Central memory CD4-positive, alpha-beta T cell (primary cell): ENCODE measurements at places on chromosomes 11 and 22.

- no peak for DNase-seq
Observed at GRCh38 chr11:34056672-34057071, 5.1 kb downstream of the CAPRIN1 start.

GRCh38 chr11:17611503-17612220, 64.6 kb downstream of the OTOG start:
- DNase-seq, result no peak

DNA sequence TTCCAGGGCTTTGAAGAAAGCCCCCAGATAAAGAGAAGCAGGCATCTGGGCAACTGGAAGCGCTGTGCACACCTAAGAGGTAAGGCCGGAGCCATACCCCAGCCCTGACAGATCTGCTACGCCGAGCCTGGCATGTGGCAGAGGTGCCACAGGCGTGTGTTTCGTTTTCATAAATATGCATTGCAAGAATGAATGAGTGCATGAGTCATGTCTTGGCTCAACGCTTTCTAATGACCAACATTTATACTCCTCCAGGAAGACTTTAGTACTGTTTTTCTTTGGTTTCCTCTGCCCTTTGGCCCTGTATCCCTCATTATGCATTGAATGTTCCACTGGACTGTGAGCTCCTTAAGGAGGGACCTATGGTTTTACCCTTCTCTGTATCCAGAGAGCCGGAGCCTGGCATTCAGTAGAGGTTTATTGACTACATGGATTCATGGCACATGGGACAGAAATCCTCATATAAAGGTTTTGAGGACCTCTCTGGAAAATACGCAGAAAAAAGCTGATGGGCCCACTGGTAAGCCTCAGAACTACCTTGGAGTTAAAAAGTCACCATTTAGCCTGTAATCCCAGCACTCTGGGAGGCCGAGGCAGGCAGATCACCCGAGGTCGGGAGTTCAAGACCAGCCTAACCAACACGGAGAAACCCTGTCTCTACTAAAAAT, 38.9 kb upstream of the CSNK2A3 start:
- no peak for DNase-seq

GRCh38 chr11:117160826-117161225, 16.7 kb downstream of the PAFAH1B2 start:
- DNase-seq, result no peak

GRCh38 chr22:18044548-18045271, 20.3 kb upstream of the MICAL3 start:
- DNase-seq, result no peak

DNA sequence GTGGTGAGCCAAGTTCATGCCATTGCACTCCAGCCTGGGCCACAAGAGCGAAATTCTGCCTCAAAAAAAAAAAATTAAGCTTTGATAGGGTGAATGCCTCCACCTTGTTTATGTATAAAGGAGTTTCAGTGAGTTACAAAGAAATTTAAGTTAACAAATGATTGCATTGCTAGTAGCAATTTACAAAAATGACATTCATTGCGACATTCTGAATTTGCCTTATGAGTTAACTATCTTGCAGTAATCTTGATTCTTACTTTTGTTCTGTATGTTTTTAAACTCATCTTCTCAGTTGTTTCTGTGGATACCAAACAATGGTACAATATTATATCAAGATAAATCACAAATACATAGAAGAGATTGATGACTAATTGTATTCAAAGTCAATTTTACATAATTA, 207.0 kb downstream of the DDX10 start:
- DNase-seq, result no peak

DNA sequence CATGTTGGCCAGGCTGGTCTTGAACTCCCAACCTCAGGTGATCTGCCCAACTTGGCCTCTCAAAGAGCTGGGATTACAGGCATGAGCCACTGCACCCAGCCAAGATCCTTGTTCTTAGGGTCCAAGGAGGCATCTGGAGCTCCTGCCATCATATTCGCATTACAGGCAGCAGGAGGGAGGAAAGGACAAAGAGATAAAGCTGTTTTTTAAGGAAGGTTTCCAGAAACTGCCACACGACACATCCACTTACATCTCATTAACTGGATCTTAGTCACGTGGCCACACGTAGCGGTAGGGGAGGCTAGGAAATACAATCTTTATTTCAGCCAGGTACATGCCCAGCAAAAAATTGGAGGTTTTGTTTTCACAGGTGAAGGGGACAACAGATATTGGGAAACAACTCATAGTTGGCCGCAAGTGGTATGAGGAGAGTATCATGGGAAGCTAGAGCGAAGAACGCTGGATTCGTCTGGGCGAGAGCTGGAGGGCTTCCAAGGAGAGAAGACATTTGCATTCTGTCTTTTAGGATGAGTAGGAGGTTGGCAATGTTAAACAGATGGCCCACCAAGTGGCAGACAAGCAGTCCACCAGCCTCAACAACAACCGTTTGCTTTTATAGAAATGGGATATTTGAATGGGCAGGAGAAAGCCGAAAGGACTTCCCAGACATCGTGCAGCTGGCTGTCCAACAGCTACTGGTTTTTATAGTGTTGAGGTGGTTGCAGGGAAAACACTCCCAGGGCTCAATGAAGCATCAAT, 39.2 kb upstream of the DMC1 start:
- no peak for DNase-seq

DNA sequence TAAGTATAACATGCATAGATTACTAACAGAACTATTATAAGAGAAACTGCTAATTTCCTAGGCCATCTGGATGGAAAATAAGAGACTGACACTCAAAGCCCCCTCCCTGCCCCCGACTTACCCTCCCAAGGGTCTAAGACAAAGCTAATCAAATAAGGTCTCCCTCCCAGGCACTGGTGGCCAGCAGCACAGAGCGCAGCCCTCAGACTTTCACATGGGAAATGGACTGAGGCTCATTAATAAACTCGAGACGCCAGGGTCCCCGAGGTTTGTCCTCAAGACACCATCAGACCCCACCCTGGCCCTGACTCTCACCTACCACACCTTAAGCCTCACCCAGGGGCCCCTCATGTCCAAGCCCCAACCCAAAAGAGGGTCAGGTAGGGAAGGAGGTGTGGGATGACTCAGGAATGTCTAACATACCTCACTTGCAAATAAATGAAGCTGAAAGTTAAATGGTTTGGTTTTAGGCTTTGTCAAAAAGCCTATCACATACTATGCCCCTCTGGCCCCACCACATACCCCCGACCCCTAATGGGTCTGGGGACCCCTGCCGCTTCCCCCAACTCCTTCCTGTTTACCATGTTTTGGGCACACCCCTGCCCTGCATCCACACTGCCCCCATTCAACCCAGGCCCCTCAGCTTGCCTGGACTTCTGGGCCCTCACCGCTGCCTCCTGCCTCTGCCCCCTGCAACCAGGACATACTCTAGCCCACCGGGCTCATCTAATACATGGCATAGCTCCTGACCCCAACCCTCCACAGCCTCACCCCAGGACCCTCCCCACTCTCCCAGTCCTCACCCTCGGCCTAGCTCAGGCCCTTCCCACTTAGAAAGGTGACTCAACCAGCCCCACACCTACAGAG, 11.4 kb downstream of the ARAP1 start:
- no peak for DNase-seq

- DNase-seq, result no peak
Observed at GRCh38 chr11:126046570-126047195, 16.0 kb downstream of the CDON start.

DNA sequence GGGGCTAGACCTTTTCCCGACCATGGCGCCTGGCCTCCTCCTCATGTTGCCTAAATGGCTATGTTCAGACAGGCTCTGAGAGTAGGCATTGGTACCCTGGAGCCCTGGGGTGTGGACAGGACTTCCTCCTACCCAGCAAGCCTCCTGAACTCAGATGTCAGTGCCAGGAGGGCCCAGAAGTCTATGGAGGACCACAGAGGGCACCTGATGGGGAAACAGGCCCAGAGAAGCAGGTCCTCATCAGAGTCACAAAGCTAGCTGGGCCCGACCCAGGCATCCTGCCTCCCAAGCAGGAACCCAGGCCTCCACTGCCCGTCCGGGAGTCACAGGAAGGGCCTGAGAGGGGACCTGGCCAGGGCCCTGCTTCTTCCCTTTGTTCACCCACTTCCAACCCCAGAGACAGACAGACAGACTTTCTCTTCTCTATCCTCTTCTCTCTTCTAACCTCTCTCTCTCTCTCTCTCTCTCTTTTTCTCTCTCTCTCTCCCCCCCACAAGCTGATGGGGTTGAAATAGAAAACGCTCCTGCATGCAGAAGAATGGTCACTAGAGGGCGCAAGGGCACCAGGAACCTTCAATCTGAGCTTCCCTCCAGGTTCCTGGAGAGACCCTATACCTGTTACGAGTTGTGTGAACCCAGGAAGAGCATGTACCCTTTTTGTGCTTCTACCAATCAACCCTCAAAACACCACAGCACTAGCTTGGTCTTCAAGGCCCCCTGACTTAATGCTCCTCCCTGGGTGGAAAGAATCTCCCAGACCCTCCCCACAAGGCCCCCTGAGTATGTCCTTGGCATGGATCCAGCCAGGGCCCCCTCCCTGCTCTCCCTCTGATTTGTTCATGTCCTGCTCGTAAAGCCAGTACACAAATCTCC, 27.1 kb downstream of the ARAP1 start:
- peak; percentile 83 for DNase-seq

DNA sequence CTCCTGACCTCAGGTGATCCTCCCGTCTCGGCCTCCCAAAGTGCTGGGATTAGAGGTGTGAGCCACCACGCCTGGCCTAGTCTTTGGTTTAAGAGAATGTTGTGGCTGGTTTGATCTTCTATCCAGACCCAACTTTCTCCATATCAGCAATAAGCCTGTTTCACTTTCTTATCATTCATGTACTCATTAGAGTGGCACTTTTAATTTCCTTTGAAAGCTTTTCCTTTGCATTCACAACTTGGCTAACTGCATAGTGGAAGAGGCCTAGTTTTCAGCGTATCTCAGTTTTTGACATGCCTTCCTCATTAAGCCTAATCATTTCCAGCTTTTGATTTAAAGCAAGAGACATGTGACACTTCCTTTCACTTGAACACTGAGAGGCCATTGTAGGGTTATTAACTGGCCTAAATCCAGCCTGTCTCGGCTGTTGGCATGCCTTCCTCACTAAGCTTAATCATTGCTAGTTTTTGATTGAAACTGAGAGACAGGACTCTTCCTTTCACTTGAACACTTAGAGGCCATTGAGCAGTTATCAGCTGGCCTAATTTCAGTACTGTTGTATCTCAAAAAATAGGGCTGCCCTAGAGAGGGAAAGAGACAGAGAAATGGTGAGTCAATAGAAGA, 13.1 kb upstream of the RPL3 start:
- DNase-seq, result no peak

DNA sequence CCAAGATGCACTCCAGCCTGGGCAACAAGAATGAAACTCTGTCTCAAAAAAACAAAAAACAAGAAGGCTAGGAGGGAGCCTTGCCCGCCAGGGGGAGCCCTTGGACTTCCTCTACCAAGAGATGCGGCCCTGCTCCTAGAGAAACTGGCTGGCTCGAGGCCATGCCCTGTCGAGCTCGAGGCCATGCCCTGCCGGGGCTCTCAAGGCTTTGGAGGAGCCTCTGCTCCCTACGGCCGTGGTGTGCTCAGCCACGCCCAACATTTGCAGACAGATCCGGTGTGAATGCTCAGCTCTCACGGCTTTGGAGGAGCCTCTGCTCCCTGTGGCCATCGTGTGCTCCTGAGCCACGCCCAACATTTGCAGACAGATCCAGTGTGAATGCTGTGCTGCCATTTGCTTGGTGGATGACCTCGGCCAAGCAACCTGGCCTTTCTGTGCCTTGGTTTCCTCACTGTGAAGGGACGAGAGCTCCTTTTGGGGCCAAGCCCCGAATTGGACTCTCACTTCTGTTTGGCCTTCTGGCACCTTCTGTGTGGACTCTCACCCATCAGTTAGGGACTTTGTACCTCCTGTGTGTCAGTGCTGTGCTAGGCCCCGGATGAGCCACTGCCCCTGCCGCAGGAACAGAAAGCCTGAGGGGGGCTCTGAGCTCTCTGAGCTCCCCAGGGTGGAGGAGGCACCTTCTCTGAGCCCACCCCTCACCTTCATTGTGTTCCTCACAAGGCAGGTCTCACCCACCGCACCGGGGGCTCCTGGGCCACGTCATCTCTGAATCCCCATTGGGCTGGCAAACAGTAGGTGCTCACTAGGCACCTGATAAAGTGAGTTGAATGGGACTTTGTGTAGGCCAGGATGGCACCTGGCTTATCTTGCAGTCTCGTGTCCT, 14.1 kb downstream of the C11orf24 start:
- DNase-seq, result peak; percentile 85

DNA sequence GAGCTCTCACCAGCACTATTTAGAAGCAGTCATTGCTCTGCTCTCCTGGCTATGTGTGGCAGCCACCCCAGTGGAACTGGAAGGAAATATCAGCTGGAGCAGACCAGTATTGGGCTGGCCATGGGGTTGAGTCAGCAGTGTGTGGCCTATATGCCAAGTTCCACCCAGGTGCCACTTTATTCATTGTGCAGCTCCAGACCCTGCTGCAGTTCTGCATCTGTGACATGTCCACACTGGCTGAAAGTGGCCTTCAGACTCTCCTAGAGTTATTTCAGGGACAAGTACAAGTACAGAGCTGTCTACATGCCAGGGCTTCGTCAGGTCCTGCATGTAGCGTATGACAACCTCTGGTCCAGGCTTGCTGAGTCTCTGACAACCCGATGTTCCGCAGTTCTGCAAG, 55.2 kb downstream of the CABIN1 start:
- DNase-seq, result no peak

GRCh38 chr11:6249770-6250555, 9.7 kb upstream of the CCKBR start:
- DNase-seq, result no peak

GRCh38 chr11:82874646-82875523, 25.3 kb downstream of the PRCP start:
- no peak for DNase-seq

DNA sequence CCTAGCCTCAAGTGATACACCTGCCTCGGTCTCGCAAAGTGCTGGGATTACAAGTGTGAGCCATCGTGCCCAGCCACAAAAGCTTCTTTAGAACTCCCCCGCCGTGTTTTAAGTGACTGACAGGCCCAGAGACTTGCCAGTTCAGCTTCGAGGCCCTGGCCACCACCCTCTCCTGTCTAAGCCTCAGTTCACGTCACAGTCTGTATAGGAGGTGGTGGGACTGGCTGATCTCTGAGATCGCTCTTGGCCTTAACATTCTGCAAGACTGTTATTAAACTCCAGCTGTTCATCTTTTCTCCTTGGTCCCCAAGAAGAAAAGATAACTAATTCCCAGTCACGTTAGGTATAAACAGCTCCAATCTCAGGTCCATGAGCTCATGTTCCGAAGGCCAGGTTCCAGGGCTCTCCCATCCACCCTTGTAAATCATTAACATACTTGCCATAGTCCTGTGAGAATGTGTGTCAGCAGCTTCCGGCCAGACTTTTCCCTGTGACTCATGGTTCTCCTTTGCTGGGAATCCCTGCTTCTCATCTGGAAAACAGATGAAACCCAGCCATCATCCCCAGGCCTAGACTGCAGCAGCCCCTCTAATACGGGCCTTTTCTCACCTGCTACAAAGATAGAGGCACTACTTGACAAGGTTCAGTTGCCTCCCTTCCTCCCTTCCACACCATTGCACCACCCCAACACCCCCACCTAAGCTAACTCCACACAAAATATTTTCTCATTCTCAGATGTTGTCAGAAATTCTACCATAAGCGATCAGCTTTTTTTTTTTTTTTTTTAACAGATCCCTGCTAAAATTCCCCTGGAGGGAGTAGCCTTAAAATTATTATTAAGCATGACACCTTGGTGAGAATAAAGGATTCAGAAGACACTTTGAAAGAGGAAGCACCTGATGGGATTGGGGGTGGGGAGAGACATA, 5.6 kb upstream of the KIAA0930 start:
- DNase-seq, result no peak

GRCh38 chr11:57596266-57596885, 1.1 kb upstream of the SERPING1 start:
- no peak for DNase-seq

- no peak for DNase-seq
Observed at GRCh38 chr11:22884217-22884616, 23.9 kb upstream of the CCDC179 start.
